Fibroblast of villous mesenchyme (primary cell): ENCODE measurements at places on chromosomes 7 and 10.

- DNase-seq: no peak
Observed at GRCh38 chr7:85478530-85478929, 291.7 kb upstream of the SEMA3D start.

DNA sequence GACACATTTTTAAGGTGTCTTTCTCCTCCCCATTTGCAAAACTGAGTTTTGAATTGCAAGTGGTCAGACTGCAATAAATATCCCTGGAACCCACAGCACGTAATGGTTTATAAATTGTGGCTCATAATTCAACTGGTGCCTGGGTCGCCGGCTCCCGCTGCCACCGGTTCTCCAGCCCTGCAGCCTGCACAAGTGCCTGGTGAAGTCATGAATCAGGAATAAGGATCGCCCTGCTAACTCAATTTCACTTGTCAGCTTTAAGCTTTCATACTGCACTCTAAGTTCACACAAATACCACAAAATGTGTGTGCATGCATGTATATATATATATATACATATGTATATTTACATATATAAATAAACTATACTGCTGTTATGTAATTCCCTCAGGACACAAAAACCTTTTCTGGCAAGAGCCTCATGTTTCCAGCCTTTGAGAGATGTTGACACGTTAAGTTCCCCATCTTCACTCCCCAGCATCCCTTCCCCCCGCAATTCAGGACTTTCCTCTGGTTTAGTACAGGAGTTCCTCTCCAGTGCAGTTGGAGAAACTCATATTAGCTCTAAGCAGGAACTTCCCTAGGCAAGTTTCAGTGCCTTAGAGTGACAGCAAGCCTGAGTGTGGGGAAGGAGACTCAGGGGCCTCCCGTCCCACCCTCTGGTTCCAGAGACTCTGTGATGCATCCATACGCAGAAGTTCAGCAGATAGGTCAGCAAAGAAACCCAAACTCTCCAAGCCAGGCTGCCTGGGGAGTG, 129.2 kb upstream of the UNC5B start:
- no peak for DNase-seq

DNA sequence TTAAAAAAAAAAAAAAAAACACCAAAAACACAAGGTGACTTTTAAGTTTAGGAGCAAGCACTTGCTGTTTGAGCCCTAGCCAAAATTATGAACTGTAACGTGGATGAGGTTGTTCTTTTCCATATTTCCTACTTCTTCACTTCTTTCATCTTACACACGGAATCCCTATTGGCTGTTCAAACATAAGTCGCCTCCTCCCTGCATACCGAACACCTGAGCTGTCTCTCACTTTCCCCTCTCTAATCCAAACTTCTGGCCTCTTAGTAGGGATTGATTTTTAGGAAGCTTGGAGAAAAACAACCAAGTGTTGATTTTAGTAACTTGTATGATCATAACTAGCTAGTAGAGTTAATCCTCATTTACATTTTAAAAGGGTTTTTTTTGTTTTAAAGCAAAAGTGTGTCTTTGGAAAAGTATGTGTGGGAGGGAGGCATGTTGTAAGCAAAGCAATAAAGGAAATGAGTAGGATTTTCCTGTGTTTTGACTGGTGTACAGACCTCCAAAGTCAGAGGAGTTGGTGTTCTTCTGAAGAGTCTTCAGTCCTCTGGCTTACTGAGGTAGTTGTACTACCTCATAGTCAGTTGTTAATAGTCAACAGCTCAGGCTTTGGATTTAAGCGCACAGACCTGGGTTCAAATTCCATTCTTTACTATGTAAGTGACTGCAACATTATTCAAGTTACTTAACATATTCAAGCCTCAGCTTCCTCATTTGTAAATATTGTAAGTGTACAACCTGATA, 39.3 kb downstream of the RABGEF1 start:
- DNase-seq: peak; percentile 63

- no peak for DNase-seq
Observed at GRCh38 chr10:124792998-124793352, 1.3 kb upstream of the EEF1AKMT2 start.
